Astrocyte (in vitro differentiated cells and primary cell): ENCODE measurements at places on chromosomes 2 and 18.

GRCh38 chr2:20104900-20105545 is 53.6 kb upstream of the LAPTM4A start:
- no peak for DNase-seq

- no peak for DNase-seq
Observed at GRCh38 chr2:202909394-202910192, 1.9 kb downstream of the WDR12 start.

- peak; percentile 20 for DNase-seq
Observed at GRCh38 chr18:42412281-42412680, 457.2 kb downstream of the PIK3C3 start.

GRCh38 chr18:22557168-22557941 is 139.6 kb upstream of the CTAGE1 start:
- peak; percentile 70 for DNase-seq

DNA sequence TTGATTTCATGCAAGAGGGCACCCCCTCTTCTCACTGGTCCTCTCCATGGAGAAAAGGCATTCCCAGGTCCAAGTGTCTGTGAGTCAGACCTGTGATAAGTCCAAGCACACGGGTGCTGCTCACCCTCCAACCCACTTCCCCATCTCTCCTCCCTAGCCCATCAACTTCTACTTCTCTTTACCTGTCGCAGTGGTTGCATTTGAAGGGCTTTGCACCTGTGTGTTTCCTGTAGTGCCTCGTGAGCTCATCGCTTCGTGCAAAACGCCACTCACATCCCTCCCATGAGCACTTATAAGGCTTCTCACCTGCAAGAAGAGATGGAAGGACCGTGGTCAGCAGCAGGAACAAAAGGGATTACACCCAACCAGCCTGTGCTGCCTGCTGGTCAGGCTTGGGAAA is 77.5 kb downstream of the KLF7 start:
- no peak for DNase-seq
